ENCODE measurements at places on chromosomes 5 and 9.
A peak's percentile ranks its signal among the peaks of the same experiment; 100 is the strongest.

DNA sequence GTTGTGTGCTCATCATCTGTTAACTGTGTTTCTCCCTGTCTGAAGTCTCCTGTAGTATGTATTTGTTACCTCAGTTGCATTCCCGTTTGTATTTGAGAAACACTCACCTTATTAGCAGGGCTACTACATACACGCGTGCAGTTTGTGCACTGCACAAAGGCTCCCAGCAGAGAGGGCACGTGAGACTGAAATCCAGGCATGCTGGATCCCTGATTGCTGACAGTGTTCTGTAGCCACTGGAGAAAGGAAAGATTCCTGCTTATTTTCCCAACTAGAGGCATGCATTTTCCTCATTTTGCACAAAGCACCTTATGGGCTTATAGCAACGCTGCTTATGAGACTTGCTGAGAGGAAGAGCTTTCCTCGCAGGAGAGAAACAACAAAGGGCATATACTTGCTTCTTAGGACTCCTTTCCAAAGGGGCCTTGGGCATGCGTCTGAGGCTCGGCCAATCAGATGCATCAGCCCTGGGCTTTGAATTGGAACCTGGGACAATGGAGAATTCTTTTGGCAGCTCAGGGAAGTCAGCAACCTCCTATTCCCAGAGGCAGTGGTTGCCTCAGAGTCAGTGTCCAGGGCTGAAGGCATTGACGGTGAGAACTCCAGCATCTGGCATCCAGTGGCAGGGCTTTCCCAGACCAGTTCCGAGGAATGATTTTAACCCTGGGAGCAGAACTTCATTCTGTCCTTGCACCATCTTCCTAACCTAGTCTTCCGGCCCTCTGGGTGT is 9.9 kb upstream of the MEGF10 start:
- DNase-seq, result peak; percentile 95

DNA sequence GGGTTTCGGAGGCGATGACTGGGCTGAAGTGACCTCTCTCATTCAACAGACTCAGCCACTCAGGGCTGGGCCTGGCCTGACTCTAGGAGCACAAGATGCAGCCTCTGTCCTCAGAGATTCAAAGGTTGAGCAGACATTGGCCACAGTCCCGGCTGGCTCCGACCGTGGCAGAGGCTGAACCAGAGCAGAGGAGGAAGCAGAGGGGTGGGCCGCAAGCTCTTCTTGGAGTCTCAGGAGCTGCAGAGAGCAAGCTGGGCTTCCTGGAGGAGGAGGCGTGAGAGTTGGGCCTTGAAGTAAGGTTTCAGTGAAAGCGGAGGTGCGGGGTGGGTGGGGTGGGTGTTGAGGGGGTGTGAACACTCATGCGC is 37.6 kb downstream of the ALG2 start:
- DNase-seq, result no peak

DNA sequence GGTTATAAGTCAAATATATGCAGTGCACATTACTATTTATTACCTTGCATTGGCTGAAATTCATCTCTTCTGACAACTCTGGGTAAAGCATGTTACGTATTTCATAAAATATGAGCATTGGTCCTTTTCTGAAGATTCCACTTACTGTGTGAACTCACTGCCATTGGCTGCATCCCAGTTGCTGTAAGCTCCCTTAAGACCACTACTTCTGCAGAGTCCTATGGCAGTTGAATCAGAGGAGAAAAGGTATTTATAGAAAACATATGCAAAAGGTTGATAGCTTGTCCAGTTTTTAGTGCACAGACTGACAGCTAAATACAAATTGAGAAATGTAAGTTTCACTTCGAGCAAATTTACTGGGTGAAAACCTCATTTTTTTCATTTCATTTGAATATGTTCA is 394.6 kb upstream of the ARRDC3 start:
- no peak for DNase-seq

DNA sequence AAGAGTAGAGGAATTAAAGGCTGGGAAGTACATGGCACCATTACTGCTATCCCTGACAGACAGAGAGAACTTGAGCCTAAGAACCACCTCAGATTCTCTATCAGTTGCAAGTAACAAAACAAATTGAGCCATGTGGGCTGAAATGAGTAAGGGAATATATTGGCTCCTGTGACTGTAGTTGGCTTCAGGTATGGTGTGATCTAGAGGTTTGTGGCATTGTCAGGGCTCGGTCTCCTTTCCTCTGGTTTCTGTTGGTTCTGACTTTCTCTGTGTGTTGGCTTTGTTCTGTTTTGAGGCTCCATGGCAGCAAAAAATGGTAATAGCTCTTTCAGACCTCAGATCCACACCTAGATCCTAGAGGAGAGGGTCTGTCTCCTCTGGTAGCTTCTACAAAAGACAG is 5.7 kb downstream of the GALNT10 start:
- DNase-seq, result no peak

- DNase-seq, result no peak
These were observed 45.2 kb upstream of the IL6ST start for GRCh38 chr5:56039985-56040384.

GRCh38 chr5:172031894-172032461 is 25.5 kb upstream of the FBXW11 start:
- DNase-seq, result no peak

DNA sequence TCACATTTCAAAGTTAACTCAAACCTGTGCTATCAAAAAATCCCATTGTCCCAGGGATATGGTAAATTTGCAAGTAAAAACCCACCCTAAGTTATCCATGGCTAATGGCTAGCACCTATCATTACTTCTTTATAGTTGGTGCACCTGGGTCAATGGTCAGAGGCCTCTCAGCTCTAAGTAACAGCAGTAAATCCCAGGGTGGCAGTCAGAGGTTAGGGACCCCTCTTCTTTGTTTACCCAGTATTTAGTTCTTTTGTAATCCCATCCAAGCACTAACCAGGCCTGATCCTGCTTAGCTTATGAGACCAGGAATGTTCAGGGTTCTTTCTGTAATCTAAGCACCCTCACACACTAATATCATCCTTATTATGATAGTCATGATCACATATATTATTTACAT is 52.1 kb upstream of the WWC1 start:
- no peak for DNase-seq

DNA sequence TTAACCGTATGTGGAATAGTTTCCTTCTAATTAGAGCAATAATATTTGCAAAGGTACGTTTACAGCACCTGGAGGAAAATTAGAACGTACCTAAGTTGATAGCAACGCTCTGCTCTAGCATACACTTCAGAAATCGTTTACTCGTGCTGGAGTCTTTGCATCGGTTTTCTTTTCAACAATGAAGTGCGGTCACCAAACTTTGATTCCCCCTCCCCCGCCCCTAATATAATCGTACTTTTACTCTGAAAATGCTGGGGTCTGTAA is 506 bp downstream of the ADAMTS19 start:
- DNase-seq, result no peak
